ENCODE measurements at places on chromosomes 1 and 21.

GRCh38 chr1:202567738-202568137, 142.5 kb downstream of the SYT2 start:
- DNase-seq, result no peak

DNA sequence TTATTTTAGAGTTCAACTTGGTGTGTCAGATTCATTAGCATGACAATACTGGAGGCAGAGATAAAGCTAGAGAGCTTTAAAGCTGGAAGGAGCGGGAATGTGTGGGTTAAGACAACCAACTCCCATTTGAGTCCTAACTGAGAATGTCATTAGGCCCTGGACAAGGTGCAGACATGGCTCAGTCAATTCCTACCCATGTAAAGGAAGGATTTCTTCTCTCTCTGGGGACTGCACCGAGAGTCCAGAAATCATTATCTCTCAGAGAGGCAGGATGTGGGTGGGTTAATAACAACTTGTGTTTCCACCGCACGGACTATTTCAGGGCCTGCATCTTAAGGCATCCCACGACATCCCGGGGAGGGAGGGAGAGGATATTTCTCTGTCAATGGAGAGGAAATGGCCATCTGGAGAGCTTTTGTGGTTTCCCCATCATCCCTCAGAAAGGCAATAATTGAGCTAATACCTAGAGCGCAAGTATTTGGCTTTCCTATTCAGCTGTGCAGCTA, 46.7 kb upstream of the SARS1 start:
- no peak for DNase-seq

DNA sequence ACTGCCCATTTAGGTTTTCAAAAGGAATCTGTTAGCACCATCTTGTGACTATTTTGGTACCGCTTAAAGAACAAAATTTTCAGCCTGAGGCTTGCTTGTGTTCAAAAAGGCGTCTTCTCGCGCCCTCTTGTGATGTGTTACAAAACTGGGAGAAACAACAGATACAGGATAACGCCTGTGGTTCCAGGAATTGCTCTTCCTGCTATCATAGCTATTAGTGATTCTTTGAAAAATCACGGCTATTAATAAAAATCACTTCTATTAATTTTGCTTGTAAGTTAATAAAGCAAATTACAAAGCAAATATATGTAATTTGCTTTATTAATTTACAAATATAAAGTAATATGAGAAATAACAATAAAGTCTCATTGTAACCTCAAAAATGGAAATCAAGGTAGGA, 82.2 kb upstream of the ABCD3 start:
- DNase-seq, result peak; percentile 69

DNA sequence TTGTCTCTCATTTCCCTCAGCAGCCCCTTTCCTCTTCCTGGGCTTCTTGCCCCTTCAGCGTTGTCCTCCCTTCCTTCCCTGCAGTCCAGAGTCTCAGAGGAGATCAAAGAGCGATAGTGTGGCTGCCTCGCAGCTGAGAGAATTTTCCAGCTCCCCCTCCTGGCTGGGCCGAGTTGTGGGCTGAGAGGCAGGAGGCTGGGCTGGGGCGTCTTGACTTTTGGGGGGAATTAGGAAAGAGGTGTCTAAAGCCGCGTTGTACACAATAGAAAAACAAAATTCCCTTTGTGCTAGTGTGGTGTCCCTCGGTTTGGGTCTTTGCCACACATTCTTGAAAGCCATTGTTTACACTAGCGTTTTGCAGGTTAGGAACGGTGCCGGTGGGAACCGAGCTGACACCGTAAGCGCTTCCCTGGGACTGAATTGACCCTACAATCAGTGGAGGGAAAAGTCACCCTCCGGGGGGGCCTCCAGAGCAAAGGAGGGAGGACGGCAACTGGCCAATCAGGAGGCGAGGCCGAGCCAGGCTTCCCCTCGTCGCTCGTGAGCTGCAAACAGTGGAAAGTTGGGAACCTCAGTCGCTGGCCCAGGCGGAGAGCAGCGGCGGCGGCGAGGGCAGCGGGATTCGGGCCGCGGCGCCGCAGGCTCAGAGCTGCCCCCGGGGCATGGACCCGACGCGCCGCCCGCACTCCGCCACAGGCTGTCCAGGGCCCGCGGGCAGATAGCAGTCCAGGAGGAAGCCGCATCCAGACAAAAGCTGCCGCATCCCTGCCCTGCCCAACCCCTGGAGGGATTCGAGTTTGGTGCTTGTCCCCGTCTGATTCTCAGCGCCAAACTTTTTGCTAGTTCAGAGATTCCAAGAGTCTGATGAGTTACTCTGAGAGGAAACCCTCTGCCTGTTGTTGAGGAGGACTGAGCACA, at the start of gene HMCN1:
TSS of gene HMCN1 (plus strand) at position 574 of the 918 bp plus-strand sequence. CDS start 389 bp downstream, outside the sequence.
- DNase-seq, result peak; percentile 72

Data from NCI-H446 treated with DMSO at 0.1 percent for 48 hours (cell line).